ENCODE measurements at places on chromosomes 7 and 10. TPM values are rescaled to one million over a fixed set of nuclear protein-coding genes. Genes with fewer than 3 reads are reported as not detected.

GBX1 gene
- polyA plus RNA-seq: not detected

TFR2 gene
- polyA plus RNA-seq: 0.79 TPM

KIF5B gene
- 32.9 TPM for polyA plus RNA-seq

CYP3A4 gene
- polyA plus RNA-seq: not detected

HYAL4 gene
- not detected for polyA plus RNA-seq

ANKRD7 gene
- not detected for polyA plus RNA-seq

POU6F2 gene
- polyA plus RNA-seq: not detected

VSIR gene
- polyA plus RNA-seq: 801 TPM

REEP3 gene
- polyA plus RNA-seq: 2.9 TPM

EEPD1 gene
- polyA plus RNA-seq: 8.6 TPM

HOXA10 gene
- polyA plus RNA-seq: 3.2 TPM

SRRM3 gene
- polyA plus RNA-seq: not detected

ABCA13 gene
- 0.10 TPM for polyA plus RNA-seq

GIMAP6 gene
- polyA plus RNA-seq: 16.1 TPM

FOXI2 gene
- polyA plus RNA-seq: not detected

ABCC2 gene
- 0.94 TPM for polyA plus RNA-seq

TUBB8 gene
- polyA plus RNA-seq: 0.43 TPM

ZNF467 gene
- 43.4 TPM for polyA plus RNA-seq

MOGAT3 gene
- polyA plus RNA-seq: not detected

PROSER2 gene
- polyA plus RNA-seq: 2.2 TPM

SNCG gene
- polyA plus RNA-seq: not detected

CDC14C gene
- not detected for polyA plus RNA-seq

LRRC4 gene
- 2.7 TPM for polyA plus RNA-seq

ANKRD30A gene
- polyA plus RNA-seq: not detected

VWA2 gene
- not detected for polyA plus RNA-seq

SH2B2 gene
- 26.3 TPM for polyA plus RNA-seq

GIMAP4 gene
- polyA plus RNA-seq: 167 TPM

SCIN gene
- polyA plus RNA-seq: not detected

GPR85 gene
- not detected for polyA plus RNA-seq

NACAD gene
- polyA plus RNA-seq: 0.04 TPM

GIMAP2 gene
- polyA plus RNA-seq: 47.0 TPM

Data from CD14-positive monocyte (primary cell).